ENCODE measurements at places on chromosomes 12 and 14.

- no peak for DNase-seq
These were observed 1.8 kb downstream of the ELK3 start for GRCh38 chr12:96195845-96196451.

GRCh38 chr12:13116259-13116658 is 12.8 kb upstream of the GSG1 start:
- DNase-seq = no peak

DNA sequence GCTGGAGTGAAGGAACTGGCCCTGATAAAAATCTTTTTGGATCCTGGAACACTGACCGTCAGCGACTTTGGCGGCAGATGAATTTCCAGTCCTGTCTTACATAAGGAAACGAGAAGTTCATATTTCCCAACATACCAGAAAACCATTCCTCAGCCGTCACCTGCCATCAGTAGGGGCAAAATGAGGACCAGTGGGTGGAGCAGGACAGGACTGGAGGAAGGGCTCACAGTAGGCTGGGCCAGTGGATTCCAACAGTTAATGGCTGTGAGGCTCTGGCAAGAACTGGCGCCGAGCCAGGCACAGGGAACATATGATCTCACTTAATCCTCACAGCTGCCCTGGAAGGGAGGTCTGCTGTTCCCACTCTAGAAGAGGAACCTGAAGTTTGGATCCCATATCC is 67.2 kb upstream of the FAM181A start:
- DNase-seq = no peak

DNA sequence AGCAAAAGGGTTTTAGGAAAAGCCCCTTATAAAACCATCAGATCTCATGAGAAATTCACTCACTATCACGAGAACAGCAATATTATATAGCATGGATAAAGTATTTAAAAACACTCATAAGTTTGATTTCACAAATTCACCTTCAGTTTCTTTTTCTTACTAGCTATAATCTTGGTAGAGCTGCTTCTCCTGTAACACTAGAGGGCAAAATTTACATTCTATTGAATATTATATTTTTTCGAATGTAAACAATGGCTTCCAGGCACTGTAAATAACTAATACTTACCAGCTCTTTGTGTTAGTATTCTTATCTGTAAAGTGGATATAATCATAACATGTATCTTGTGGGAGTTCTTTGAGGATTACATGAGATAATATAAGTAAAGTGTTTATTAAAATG is 259.6 kb downstream of the CCER1 start:
- no peak for DNase-seq

- no peak for DNase-seq
These were observed 9.3 kb upstream of the CDCA4 start for GRCh38 chr14:105030194-105030593.

- no peak for DNase-seq
These were observed 134.6 kb downstream of the SLC25A21 start for GRCh38 chr14:37037636-37038387.

GRCh38 chr12:111256629-111257434 is 112.1 kb downstream of the PHETA1 start:
- DNase-seq = no peak

DNA sequence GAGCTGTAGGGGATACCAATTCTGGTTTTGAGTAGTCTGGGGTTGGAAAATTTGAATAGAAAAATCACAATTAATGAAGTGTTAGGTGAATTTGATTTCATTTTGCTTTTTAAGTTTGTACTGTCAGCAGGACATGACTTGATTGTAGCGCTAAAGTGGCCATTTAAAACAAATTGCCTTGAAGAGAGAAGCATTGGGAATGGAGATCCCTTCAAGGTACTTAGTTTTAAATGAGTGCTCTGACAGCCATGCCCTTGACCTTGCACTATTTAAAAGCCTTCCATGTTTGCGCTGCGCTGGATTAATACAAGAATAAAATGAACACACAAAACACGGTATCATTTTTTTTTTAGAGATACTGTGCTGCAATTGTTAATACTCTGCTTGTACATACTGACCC is 345.9 kb downstream of the NAV3 start:
- peak; percentile 2 for DNase-seq

DNA sequence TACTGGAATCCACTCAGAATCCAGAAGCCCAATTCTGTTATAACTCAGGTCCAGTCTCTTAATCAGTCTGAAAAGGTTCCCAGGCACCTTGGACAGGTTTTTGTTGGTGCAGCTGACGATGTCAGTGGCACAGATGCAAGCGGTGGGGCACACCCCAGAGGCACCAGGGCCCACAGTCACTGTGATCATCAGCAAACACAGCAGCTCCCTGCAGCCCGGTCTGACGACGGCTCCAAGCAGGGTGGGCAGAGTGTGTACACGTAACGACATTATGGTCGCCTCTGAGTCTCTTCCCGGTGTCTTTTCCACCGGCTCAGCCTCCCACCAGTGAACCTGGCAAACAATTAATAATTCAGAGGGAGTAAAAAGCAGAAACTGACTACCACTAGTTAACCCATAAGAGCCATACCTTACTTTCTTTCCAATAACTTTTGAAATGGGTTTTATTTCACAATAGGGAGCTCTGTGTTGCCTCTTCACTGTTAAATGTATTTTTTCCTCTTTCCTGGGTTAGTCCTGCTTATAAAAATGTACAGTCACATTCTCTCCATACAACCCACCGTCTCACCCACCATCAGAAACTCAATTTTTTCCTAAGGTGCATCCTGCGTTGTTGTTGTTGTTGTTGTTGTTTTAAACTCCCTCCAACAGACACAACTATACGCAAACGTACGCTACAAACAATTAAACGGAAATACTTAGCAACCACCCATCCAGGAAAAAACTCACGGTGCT is 521 bp upstream of the PCED1B start:
- DNase-seq = peak; percentile 22

GRCh38 chr12:81461163-81461562 is 298.0 kb downstream of the PPFIA2 start:
- no peak for DNase-seq

- DNase-seq = no peak
These were observed 344.9 kb downstream of the DPF3 start for GRCh38 chr14:72549026-72549425.

DNA sequence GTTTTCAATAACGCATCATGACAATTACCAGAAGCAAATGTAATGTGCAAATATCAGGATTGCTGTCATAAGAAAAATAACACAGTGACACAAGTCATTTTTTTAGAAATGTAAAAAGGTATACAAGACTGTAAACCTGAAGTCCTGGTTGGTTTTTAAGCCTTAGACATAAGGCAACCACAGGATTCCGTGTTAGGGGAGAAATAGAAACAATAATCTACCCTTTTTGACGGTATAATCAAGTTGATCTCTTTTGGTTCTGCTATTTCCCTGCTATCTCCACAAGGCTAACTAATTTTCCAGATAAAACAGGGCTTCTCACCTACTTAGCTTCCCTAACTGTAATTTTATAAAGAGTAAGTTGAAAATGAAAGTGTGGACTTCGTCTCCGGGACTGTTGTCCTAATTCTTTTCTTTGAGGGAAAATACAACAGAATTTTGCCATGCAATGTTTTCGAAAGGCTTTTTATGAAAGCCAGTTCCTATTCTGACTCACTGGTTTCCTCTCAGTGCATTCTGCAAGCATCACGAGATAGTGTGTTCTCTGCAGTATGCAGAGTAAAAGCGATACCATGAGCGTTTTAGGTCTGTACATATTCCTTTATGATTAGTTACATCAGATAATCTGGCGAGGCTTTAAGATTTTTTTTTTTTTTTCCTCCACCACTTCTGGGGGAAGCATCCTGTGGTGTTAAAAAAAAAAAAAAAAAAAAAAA is 10.6 kb downstream of the MYO1H start:
- DNase-seq = no peak

- no peak for DNase-seq
These were observed 27.4 kb downstream of the SLC41A2 start for GRCh38 chr12:104930388-104931326.

DNA sequence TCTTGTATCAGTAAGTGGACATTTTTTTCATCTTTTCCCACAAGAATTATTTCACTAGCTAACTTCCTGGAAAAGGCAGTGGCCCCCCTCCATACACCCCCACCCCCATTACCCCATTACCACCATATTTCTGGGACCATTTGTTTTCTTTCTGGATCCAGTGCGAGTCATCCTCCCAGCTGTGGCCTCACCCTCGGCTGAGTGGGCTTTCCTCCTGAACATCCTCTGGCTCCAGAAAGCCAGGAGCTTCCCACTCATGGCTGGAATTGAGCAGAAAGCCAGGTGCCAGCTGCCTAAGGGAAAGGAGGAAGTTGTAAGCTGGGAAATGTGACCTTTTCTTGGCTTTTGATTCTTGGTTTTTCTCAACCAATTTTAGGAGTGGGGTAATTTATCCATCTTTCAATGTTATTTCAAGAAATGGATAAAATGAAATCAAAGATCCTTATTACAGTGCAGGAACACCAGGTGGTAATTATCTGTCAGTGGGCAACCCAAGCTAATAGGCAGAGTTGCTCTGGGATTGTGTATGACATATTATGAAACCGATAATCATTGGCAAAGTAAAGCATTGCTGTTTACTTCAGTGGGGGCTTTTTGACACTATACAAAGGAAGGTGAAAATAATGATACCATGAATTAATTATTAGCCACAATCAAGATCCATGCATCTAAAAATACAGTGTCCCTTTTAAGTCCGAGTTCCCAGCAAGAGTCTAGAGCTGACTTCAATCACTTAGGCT is 124.6 kb downstream of the KICS2 start:
- DNase-seq = no peak

- no peak for DNase-seq
These were observed 18.3 kb upstream of the PDE3A start for GRCh38 chr12:20350026-20350425.

DNA sequence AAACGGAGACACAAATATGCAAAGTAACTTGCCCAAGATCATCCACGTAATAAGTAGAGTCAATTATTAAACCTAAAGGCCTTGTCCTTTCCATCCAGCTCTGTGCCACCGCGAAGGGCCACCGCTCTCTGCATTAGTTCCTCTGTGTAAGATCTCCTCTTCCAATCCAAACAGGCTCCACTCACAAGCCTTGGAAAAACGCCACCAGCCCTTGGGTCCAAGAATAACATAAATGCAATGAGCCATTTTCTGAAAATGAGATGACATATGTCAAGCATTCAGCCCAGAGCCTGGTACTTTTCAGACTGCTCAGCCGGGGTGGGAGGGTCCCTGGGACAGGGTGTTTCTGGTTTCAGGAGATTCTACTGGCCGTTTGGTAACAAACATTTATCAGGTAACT is 30.0 kb downstream of the DGLUCY start:
- DNase-seq = no peak

- DNase-seq = no peak
These were observed 90.9 kb downstream of the MED13L start for GRCh38 chr12:116186482-116187150.

DNA sequence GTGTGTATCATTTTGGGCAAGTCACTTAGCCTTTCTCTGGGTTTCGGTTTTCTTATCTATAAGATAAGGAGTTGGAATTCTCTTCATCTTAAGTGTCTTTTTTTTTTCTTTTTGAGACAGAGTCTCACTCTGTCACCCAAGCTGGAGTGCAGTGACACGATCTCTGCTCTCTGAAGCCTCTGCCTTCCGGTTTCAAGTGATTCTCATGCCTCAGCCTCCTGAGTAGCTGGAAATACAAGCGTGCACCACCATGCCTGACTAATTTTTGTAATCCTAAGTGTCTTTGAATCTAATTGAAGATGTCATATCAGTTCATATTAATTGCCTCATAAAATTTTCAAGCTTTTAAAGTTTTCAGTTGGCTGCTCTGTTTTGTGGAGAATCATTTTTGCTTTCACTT is 4.0 kb downstream of the SRGAP1 start:
- DNase-seq = no peak

- DNase-seq = peak; percentile 30
These were observed 59.4 kb downstream of the TSPAN11 start for GRCh38 chr12:30985814-30986452.
